ENCODE measurements at places on chromosomes 1 and 21.

DNA sequence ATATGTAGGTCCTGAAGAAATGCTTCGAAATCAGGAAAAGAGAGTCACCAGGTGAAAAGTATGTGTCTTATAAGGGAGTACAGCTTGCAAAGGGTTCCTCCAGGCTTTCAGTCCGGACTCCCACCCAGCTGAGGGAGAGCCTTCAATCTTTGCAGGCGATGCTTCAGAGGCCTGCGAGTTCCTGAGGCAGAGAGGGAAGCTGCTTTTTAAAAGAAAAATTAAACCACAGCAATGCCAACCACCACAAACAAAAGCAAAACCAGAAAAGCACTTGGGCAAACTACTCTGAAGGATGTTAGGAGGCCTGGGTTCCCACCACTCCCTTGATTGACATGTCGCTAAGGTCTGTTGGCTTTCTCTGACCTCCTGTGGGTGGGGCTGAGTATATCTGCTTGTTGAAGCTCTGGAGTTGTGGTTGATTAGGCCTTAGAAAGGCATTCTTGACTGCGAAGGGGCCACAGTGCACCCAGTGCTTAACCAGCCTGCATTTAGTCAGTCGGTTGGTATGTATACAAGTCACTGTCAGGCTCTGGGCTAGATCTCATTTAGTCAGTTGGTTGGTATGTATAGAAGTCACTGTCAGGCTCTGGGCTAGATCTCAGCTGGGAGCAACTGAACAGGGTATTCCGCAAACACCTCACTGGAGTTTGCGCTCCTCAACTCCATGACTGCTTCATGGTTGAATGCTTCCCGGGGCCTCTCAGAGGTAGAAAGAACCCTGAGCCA lies 1.2 kb downstream of the NIPAL3 start:
- H3K27ac ChIP-seq, result peak overlapping the region; percentile 82
- peak overlapping the region; percentile 66 for H3K4me3 ChIP-seq
- H3K4me1 ChIP-seq, result peaks cover 32% of the 10 kb centered on the region
- H3K36me3 ChIP-seq, result peaks cover 4% of the 10 kb centered on the region

DNA sequence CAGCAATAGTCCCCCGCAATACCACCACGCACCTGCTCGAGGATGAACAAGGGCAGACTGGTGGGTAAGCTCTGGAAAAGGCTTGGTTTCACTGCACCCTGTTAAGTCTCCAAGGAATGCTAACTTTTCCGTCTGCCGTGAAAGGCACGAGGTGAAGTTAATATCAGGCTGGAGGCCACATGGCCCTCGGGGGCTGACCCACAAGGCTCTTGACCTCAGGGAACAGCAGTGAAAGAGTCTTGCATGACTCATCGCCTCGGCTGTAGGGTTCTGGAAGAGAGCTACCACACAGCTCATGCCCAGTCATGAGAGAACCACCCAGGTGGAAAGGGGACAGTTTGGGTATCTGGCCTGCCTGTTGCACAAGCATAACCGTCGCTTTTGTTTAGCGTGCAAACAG lies 24.7 kb downstream of the SCCPDH start:
- peaks cover 30% of the 10 kb centered on the region for H3K36me3 ChIP-seq
- H3K27me3 ChIP-seq, result no peaks in the 10 kb centered on the region
- H3K27ac ChIP-seq, result no peak overlapping the region
- H3K4me1 ChIP-seq, result no peaks in the 10 kb centered on the region
- H3K4me3 ChIP-seq, result no peak overlapping the region

DNA sequence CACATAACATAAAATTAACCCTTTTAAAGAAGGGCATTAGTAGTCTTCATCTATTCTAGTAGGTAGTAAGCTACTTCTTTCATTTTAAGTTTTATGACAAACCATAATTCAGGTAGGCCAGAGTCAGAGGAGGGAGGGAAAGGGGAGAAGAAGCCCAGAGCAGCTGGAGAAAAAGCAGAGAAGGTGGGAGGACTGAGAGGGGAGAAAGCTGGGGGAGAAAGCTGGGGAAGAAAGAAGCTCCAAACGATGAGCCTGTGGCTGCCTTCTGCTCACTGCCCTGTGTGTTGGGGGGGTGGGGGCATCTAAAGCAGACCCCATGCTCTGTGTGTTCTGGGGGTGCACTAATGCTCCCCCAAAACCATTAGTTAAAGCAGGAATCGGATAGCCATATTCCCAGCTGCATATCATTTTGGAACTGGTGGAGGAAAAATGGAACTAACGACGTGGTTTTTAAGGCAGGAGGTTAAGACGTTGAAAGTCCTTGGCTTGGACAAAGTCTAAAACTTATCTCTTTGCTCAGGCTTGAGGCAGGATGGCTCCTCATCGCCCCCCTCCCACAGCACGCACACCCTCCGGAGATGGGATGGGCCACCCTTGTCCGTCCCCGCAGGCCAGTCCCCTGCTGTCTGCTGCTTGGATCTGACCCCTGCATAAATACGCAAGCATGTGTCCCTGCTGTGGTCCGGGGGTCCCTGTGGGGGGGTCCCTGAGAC lies 184.2 kb downstream of the DYRK1A start:
- no peak overlapping the region for H3K27ac ChIP-seq
- H3K27me3 ChIP-seq, result no peaks in the 10 kb centered on the region
- H3K4me3 ChIP-seq, result no peak overlapping the region
- H3K4me1 ChIP-seq, result no peaks in the 10 kb centered on the region
- DNase-seq, result no peak

GRCh38 chr1:222377428-222378088 lies 170.3 kb downstream of the HHIPL2 start:
- H3K27ac ChIP-seq, result no peak overlapping the region
- H3K36me3 ChIP-seq, result no peaks in the 10 kb centered on the region
- no peak for DNase-seq

- H3K4me1 ChIP-seq, result peaks cover 16% of the 10 kb centered on the region
- peak; percentile 32 for DNase-seq
- H3K27me3 ChIP-seq, result no peaks in the 10 kb centered on the region
- no peak overlapping the region for H3K27ac ChIP-seq
- H3K36me3 ChIP-seq, result no peaks in the 10 kb centered on the region
These were observed 394.9 kb downstream of the NPHP4 start for GRCh38 chr1:5597171-5597850.

DNA sequence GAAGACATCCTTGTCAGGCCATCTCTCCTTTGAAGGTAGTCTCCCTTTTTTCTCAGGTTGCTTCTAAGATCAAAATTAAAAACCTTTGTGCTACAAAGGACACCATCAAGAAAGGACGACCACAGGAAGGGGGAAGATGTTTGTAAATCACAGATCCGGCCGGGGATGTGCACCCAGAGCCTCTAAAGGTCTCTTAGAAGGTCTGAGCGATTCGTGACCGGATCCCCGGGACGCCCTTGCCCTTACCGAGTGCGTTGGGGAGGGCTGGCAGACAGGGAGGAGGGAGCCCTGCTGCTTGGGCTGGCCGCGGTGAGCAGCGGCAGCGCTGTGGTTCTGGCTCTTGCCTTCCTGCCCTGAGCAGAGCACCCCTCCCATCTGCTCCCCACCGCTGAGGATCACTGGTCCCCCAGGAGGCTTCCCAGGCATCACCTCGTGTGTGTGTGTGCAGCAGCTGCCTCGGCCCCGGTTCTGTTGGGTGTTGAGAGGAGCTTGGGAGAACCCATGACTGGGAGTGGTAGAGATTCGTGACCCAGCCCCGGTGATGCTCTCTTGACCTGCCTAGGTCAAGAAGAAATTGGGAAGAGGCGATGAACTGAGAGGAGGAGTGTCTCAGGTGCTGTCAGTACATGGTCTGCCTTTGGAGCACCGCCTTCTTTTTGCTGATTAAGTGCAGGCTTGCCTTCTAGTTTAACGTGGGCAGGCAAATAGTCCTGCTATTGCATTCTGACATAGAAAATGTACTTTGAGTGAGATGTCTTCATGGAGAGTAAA lies 34.5 kb downstream of the AGPAT3 start:
- H3K27ac ChIP-seq, result no peak overlapping the region
- no peaks in the 10 kb centered on the region for H3K4me1 ChIP-seq
- DNase-seq, result no peak
- no peak overlapping the region for H3K4me3 ChIP-seq
- H3K27me3 ChIP-seq, result no peaks in the 10 kb centered on the region
- peaks cover 11% of the 10 kb centered on the region for H3K36me3 ChIP-seq

DNA sequence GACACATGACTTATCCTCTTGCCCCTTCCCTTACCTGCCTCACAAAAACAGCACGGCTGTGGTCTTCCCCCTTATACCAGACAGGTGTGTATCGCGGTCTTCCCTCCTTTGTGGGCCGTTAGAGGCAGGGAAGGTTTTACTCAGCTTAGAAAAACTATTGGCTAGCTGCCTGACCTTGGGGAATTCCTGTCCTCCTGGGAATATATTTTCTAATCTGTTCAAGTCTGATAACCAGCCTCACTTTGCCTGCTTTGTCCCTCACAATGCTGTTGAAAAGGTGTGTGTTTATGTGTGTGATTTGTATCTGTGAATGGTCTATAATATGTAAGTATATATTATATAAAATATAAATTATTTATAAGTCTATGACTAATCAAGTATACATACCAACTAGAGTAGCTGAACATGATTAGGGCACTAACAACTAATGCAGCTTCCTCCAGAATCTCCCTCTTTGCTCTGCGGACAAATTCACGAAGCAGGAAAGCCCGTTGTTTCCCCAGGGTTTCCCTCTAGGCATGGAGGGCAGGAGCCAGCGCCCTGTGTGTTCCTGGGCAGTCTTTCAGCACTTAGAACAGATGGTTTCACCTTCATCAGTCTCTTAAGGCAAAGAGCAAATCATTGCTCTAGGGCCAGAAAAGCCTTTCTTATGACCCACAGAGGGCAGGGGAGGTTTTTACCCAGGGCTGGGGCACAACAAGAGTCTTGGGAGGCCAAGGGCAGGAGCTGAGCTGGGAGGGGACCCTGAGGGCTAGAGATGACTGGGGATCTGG lies 25.6 kb downstream of the SLC26A9 start:
- H3K4me3 ChIP-seq, result no peak overlapping the region
- no peak overlapping the region for H3K27ac ChIP-seq
- no peak for DNase-seq
- no peaks in the 10 kb centered on the region for H3K4me1 ChIP-seq

GRCh38 chr1:172086137-172086536 lies 244.8 kb downstream of the DNM3 start:
- H3K27ac ChIP-seq, result no peak overlapping the region
- H3K27me3 ChIP-seq, result no peaks in the 10 kb centered on the region
- peaks cover 2% of the 10 kb centered on the region for H3K4me1 ChIP-seq
- H3K4me3 ChIP-seq, result no peak overlapping the region
- H3K36me3 ChIP-seq, result no peaks in the 10 kb centered on the region

DNA sequence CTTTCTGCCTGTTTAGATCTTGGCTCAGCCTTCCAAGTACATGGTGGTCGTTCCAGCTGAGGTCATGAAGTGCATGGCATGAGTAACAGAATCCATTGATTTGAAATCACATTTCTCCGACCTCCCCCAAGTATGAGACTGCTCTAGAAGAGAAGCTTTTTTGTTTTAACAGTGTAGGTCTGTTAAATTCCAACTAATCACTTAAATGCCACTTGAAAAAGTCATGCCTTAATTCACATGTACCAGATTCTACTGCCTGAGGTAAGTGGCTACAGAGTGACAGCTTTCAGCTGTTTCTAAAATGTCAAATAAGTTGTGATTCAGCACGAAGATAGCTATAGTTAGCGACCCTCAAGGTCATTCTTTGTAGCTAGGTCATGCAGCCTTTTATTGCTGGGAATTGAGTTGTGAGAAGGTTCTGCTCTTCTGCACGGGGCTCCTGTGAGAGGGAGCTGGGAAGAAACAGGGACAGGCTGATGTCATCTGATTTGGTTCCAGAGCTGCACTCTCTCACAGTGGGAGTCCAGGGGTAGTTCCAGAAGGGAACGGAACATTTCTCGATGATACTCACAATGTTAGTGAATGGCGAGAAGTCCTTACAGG lies 112.7 kb downstream of the VPS13D start:
- no peaks in the 10 kb centered on the region for H3K4me1 ChIP-seq
- no peaks in the 10 kb centered on the region for H3K27me3 ChIP-seq
- peak overlapping the region; percentile 47 for H3K27ac ChIP-seq
- H3K36me3 ChIP-seq, result peaks cover 54% of the 10 kb centered on the region

- no peaks in the 10 kb centered on the region for H3K36me3 ChIP-seq
- H3K27me3 ChIP-seq, result no peaks in the 10 kb centered on the region
- peaks cover 11% of the 10 kb centered on the region for H3K4me1 ChIP-seq
- peak overlapping the region; percentile 90 for H3K27ac ChIP-seq
- H3K4me3 ChIP-seq, result peak overlapping the region; percentile 14
- DNase-seq, result no peak
These were observed 31.1 kb upstream of the SRP9 start for GRCh38 chr1:225746361-225747179.

GRCh38 chr1:201326710-201327109 lies 43.4 kb downstream of the PKP1 start:
- H3K27ac ChIP-seq, result no peak overlapping the region
- H3K4me1 ChIP-seq, result peaks cover 5% of the 10 kb centered on the region

GRCh38 chr1:26961826-26962225 lies 1.6 kb upstream of the KDF1 start:
- H3K27ac ChIP-seq, result no peak overlapping the region
- no peaks in the 10 kb centered on the region for H3K36me3 ChIP-seq
- H3K4me3 ChIP-seq, result no peak overlapping the region
- H3K27me3 ChIP-seq, result peaks cover 41% of the 10 kb centered on the region
- H3K4me1 ChIP-seq, result peaks cover 3% of the 10 kb centered on the region
- no peak for DNase-seq

GRCh38 chr1:231337043-231337471 lies 595 bp downstream of the EXOC8 start:
- no peaks in the 10 kb centered on the region for H3K27me3 ChIP-seq
- peak overlapping the region; percentile 62 for H3K27ac ChIP-seq

- H3K27ac ChIP-seq, result no peak overlapping the region
- peak; percentile 34 for DNase-seq
- H3K4me1 ChIP-seq, result no peaks in the 10 kb centered on the region
- H3K4me3 ChIP-seq, result no peak overlapping the region
- H3K27me3 ChIP-seq, result peaks cover 4% of the 10 kb centered on the region
These were observed 64.4 kb upstream of the GRHL3 start for GRCh38 chr1:24254783-24255182.

DNA sequence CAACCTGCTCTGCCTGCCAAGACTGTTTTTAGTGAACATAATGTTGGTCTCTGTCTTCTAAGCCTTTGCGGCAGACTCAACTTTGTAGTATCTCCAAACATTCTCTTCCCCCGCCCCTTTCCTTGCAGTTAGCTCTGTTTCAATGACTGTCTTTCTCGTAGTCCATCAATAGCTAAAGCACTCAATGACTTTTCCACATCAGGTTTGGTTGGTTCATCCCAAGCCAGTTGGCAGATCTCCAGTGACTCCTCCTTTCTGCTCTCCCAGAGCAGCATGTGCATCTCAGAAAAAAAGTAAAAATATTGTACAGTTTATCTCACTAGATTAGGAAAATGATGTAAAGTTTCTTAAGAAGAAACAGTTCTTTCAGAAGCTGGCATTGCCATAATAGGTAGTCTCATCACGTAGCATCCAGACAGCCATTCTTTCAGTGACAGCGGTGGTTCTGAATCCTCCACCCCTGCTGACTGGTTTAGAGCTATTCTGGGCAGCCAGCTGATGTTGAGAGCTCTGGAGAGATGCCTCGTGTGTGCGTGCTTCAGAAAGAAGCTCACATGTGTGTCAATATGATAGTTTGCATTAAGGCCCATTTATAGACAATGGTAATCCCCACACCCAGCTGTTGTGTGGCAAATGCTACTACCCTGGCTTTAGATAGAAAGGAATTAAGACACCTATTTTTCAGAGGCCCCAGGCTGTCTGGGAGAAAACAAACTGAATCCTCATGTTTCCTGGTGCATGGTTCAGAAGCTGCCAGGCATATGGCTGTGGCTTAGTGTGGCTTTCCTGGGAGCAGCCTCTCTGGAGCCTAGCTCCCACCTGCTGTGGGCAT lies 53.2 kb downstream of the CNN3 start:
- no peaks in the 10 kb centered on the region for H3K36me3 ChIP-seq
- DNase-seq, result no peak
- 0 out of 2 replicates have a peak, but pooled peaks cover 9% of the 10 kb centered on the region for H3K4me1 ChIP-seq
- peak overlapping the region; percentile 28 for H3K27ac ChIP-seq
